Substantia nigra (tissue), 51 donors: ENCODE measurements at places on chromosomes 7 and 10.

- no peak for DNase-seq
These were observed 11.3 kb downstream of the UNCX start for GRCh38 chr7:1243964-1244416.

GRCh38 chr7:100022621-100023020, 7.2 kb downstream of the ZKSCAN1 start:
- DNase-seq = no peak

DNA sequence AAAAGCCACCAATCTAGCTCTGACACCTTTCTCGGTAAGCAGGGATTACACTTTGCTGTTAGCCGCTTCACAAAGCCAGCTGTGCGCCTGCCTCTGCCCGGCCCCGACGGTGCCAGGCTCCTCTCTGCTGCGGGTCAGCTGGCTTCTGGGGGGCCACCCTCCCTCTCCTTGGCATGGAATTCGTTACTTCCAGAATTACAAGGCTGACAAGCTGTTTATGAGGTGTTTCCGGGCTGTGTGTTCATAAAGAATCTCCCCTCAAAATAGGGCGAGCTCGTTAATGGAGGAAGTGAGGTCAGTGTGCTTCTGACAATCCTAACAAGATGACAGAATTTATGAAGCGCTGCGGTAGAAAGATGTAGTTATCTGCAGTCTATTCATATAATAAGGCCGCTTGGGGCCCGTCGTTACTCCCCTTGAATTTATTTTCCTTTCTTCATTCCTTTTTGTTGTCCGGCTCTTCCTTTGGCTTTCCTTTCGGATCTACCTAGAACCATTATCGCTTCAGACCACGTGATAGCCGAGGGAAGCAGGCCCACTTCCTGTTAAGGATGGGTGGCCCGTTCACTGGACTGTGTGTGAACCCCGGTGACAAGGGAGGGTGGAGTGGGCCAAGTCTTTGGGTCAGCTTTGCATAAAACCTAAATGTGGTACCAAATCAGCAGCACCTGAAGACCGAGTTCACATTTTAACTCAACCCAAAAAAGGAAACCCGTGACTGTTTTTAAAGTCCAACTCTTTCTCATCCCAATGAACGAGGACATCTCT, 273.0 kb upstream of the YAE1 start:
- DNase-seq = no peak

GRCh38 chr7:16698200-16698905, 52.4 kb downstream of the BZW2 start:
- DNase-seq = no peak

DNA sequence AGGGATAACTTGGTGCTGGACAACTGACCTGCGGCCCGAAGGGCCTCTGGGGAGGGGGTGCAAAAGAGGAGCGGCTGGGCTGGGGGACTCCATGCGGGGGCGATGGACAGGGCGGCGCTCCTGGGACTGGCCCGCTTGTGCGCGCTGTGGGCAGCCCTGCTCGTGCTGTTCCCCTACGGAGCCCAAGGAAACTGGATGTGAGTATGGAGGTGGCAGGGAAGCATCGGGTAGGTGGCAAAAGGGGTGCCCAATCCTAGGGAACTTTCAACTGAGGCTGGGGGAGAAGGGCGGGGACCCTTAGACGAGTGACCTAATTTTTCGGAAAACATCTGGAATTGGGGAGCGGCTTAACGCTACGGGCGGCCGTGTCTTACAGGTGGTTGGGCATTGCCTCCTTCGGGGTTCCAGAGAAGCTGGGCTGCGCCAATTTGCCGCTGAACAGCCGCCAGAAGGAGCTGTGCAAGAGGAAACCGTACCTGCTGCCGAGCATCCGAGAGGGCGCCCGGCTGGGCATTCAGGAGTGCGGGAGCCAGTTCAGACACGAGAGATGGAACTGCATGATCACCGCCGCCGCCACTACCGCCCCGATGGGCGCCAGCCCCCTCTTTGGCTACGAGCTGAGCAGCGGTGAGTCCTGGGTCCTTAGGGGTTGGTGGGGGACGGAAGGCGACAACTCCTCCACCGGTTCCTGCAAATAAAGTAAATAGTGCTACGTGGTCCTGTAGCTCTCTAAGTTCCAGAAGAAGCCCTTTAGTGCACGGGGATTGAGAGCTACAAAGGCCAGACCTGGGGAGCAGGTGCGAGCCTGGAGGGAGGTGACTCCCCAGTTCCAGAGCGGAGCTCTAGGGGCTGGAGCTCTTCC, 622 bp downstream of the WNT16 start:
- no peak for DNase-seq

DNA sequence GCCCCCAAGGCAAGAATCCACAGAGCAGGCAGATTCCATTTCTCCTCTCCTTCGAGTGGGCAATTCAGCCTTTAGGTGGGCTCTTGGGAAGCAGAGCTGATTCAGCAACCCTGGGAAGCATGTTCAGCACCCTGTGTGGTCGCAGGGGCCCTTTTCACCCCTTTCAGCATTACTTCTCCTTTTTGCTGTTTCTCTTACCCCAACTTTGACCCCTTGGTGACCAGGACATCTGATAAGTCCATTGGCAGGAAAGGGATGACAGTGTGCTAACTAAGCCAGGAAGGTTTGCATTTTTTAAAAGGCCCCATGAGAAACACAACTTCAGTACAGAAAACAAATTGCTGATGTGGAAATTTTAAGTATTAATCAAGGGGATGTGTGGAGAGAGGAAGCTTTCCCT, 283.7 kb upstream of the NRP1 start:
- no peak for DNase-seq

DNA sequence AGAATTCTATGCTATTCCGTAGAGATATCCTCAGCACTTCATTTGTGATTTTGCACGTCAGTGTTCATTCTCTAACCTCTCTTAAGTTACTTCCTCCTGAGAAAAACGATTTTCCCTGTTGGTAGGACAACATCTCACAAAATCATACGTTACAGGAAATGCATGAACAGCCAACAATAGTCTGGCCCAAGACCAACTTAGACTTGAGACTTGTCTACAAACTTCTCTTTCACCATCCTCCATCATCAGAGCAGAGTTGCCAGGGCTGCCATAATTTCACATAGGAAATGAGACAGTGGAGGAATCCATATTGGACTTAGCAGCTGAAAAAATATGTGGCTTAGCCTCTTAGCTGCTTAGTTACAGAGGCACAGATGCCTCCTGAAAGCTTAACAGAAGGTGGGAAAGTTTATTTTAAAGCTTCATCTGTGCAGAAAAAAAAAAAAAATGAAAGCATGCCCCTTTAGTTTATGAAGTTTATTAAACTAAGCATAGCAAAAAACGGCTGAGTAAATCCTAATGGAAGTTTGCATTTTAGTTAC, 222.5 kb upstream of the CACNA2D1 start:
- DNase-seq = no peak

GRCh38 chr7:111510584-111511378, 51.5 kb downstream of the IMMP2L start:
- DNase-seq = no peak

DNA sequence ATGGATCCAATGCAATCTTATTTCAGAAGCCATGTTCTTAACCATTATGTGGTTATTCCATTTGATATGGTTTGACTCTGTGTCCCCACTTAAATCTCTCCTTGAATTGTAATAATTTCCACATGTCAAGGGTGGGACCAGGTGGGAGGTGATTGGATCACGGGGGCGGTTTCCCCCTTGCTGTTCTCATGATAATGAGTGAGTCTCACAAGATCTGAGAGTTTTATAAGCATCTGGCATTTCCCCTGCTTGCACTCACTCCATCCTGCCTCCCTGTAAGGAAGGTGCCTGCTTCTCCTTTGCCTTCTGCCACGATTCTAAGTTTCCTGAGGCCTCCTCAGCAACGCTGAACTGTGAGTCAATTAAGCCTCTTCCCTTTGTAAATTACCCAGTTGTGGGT, 32.0 kb upstream of the TSPAN13 start:
- no peak for DNase-seq

GRCh38 chr10:18399158-18399557, 252.2 kb downstream of the NSUN6 start:
- no peak for DNase-seq

- no peak for DNase-seq
These were observed 11.2 kb downstream of the ADRA2A start for GRCh38 chr10:111087968-111088505.

DNA sequence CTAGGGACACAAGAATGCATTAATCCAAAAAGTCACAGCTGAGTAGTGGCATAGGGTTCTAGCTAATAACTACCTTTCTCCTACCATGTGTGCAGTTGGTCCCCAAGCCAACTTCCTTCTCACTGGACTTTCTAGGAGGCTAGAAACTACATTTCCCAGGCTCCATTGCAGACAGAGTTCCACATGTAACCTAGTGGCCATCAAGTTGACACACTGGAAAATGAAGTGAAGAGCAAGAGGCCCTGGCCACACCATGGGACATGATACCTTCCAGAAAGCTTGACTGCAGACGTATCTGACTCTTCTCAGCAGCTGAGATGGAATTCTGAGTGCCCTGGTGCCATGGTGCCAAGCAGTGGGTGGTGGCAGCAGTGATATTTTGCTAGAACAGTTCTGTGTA, 49.8 kb upstream of the TMEM273 start:
- DNase-seq = no peak

DNA sequence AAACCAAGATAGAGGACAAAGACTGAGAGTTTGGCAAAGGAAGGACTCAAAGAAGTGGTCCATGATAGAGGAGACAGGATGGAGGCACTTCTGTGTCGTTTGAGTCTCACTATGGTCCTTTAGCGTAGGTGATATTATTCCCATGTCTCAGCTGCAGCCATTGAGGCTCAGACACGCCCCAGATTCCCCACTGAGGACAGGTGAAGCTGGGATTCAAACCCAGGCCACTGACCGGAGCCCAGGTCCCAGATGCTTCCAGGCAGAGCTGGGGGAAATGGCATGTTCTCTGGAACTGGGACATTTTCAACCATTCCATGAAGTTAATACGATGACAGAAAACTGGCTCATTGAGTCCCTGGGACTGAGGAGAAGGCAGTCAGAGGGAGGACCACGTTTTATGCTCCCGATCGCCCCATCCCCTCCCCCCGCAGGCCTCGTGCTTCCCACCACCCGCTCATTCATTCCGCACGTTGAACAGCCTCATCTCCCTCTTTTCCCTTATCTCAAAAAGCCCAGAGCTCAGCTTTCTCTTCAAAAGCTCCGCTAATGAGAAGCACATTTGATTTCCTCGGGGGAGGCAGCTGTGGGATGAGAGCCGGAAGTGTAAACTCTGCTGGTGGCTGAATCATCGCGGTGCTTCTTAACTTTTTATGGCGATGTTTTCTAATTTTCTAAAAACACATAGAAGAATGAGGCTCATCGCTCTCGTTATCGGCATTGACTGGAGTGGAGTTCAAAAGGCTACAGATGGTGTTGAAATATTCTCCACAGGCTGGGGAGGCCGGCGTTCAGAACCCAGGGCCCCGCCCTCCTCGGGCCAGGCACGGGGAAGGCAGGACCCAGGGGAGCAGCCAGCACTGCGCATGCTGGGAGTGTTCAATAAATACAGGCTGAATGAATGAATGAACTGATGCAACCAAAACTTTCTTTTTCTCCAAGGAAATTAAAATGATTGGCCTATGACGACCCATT, 64.0 kb downstream of the OAT start:
- DNase-seq = no peak

GRCh38 chr7:83085299-83085698, 77.4 kb downstream of the PCLO start:
- no peak for DNase-seq

GRCh38 chr7:332020-332517, 42.1 kb downstream of the FOXL3 start:
- DNase-seq = no peak

- no peak for DNase-seq
These were observed 11.7 kb downstream of the MAP3K8 start for GRCh38 chr10:30445711-30446110.

DNA sequence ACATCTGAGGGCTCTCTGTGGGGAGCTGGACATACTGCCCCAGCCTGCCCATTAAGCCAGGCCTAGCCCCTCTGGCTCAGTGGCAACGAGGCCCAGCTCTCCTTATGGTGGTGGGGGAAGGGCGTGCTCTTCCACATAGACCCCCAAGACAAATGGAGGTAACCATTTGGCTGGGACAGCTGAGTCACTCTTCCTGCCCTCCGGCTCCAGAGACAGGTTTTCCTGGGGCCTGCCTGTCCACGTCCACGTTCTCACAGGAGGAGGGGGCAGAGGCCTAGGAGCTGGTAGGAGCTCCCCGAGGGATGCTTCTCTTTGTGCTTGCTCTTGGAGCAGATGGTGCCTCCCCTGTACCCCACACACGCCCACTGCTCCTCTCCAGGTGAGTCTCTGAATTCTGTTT, 33.5 kb downstream of the TSPAN15 start:
- DNase-seq = no peak

DNA sequence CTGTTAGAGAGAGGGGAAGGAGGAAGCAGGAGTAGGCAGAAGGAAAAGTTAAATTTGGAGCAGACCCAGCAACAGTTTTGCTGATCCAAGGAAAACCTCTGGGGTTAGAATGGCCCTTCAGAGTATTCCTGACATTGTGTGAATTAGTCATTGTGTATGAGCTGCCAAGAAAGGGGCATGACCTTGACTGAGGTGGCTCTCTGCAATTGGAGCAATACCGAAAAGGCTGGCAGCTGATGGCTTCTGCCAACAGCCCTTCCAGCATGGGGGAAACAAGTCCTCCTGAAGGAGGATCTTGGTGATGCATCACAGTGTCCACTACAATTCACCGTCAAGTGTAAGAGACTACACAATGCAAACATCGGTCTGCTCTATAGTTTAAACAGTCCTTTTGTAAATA, 20.6 kb upstream of the WASL start:
- no peak for DNase-seq

DNA sequence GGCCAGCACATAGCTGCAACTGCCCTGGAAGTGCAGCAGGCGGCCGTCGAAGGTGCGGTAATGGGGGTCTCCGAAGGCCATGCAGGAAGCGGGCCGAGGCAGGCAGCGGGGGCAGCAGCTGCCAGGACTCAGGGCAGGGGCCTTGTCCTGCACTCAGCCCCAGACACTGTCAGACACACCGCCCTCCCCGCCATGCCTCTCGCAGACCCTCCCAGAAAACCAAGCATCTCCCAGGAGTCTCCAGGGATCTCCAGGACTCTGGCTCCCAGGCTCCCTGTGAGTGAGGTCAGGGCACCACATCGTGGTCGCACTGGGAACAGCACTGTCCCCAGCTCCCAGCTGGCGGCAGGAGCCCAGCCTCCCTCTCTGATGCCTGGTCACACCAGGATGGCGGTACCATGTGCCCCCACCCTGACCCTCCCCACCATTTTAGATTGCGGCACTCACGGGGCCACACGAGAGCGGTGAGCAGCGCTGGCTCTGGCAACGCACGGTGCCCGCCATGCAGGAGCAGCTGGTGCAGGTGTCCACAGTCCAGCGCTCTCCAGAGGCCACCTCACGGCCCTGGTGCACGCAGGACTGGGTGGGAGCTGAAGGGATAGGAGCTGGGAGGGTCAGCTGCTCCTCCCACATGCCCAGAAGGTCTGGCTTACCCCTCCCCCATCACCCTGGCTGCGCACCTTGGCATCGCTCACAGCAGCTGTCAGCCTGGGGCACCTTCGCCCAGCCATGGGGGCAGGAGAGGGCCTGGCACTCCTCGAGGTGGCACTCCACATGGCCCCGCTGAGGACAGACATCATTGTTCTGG, 17.5 kb downstream of the ATP6V1F start:
- peak; percentile 33 for DNase-seq

DNA sequence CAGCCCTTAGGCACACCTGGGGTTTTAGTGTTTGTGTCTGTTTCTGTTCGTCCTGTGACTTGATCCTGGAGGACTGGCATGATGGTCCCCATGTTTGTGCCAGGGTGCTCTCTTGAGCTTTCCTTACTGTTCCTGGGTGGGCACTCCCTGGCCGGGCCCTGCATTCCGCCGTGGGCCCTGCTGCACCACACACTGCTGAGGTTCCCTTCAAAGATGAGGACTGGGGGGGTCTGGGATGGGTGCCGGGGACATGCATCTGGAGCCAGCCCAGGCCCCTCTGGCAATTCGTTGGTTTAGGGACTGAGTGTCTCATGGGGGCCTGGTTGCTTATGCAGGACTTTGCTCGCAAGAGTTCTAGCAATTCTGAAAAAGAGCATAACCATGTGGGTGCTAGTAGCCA, 4.7 kb downstream of the AGAP3 start:
- DNase-seq = no peak
